ENCODE measurements at places on chromosomes 5 and 9.

DNA sequence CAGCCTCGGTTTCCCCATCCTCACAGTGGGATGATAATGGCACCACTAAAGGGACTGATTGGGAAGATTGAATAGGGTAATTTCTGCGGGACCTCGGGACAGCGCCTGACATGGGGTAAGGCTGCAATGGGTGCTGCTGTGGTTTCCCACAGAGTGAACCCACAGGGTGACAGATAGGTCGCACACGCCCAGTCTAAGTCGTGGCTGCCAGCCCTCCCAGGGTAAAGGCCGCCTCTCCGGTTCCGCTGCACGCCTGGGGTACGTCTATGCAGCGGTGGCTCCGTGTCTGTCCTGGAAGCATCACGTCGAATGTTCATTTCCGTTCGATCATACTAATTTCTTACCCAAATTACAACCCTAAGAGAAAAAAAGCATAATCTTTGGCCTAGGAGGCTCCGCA lies 631 bp downstream of the CFAP77 start:
- DNase-seq = no peak

GRCh38 chr9:86093788-86094555 lies 5.4 kb downstream of the GOLM1 start:
- no peak for DNase-seq

DNA sequence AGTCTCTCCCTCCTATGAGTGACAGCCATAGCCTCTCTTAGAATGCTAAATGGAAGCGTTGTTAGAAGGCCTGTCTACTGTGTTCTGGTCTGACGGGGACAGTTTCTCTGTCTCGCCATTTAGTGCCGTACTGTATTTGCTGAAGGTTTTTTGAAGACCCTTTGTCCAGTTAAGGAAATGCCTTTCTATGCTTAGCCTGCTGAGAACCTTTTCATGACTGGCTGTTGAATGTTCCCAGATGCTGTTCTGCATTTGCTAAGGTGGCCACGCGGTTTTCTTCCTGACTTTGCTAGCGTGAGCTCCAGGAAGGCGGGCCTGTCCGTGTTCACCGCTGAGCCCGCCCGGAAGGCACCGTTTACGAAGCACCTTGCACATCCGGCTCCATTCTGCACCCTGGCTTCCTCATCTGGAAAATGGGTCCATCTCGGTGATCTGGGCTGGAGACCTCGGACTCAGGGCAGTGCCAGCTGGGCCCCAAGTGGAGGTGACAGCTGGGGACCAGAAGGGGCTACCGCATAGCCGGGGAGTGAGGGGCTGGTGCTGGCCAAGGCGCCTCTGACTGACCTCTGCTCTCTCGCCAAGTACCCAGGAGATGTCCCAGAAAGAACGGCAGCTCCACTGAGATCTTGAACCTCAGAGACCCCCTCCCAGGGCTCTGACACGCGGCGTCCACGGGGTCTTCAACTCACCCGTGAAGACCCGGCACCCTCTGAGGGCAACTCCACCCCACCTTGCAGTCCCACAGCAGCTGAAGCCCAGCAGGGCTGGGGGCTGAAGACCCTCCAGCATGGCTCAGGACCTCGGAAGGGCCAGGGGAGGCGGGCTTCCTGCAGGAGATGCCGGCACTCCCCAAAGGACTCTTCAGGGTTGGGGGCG lies 52.5 kb upstream of the NKD2 start:
- DNase-seq = no peak

DNA sequence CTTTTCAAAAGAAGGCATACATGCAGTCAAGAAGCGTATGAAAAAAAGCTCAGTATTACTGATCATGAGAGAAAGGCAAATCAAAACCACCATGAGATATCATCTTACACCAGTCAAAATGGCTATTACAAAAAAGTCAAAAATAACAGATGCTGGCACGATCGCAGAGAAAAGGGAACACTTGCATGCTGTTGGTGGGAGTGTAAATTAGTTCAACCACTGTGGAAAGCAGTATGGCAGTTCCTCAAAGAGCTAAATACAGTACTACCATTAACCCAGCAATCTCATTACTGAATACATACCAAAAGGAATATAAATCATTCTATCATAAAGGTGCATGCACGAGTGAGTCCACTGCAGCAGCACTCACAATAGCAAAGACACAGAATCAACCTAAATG lies 24.5 kb downstream of the RETREG1 start:
- DNase-seq = no peak

GRCh38 chr5:155591273-155591672 lies 577.7 kb downstream of the KIF4B start:
- DNase-seq = no peak

All from stimulated activated CD4-positive, alpha-beta T cell treated with anti-CD3 and anti-CD28 coated beads, Interleukin-1b, Interleukin-23, amount 100 ng/mL, for 1 hour (primary cell).